ENCODE measurements at places on chromosomes 6 and 20.

DNA sequence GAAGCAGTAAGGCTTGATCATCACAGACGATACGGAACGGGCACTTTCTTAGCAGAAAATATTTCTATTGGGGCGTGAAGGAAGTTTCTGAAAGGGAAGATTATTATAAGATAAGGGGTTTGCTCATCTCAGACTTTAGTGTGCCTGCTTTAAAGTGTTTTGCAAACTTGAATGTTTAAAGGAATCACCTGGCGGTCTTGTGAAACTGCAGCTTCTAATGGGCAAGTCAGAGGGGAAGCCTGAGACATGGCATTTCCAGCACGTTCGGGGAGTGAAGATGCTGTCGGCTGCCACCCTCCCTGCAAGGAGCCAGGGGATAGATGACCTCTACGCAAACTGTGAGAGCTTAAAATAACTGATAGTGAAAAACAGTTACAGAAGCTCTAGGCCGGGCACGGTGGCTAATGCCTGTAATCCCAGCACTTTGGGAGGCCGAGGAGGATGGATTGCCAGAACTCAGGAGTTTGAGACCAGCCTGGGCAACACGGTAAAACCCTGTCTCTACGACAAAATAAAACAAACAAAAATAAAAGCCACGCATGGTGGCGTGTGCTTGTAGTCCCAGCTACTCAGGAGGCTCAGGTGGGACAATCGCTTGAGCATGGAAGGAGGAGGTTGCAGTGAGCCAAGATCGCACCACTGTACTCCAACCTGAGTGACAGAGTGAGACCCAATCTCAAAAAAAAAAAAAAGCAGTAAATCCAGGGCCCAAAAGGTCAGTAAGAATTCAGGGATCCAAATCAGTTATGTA is 2.3 kb upstream of the KIF16B start:
- DNase-seq = no peak

DNA sequence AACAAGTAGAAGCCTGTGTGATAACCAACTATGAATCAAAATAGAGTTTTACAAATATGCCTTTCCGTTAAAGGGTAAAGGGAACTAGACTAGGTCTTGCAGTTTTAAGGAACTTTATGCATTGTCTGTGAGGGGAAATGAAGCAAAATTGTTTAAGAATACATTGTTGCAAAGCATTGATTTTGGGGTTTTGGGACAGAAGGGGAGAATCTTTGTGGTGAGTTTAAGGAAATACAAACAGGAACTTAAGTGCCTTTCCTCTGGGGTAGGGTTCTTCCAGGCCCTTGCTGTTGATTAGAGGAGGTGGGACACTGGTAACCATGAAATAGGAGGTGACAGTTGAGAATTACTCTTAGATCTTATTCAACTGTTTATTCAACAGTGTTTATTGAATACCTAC is 4.7 kb downstream of the MAPK14 start:
- no peak for DNase-seq

GRCh38 chr20:54203281-54203680 is 4.6 kb upstream of the PFDN4 start:
- DNase-seq = no peak

DNA sequence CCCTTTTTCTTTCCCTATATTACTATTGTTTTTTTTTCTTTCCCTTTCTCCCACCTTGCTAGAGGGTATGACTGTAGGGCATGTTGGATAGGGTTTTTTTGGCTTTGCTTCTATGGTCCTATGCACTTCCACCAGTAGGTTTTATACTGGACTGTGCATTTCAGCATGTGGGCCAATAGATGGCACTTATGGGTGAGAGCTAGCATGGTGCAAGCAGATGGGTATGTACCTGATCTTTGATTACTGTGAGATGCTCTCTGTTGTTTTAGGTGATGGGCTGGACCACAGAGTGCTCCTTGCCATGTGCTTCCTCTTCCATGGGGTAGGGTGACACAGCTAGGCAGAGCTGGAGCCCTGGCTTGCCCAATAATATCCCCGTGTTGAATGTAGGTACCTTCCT is 128.5 kb upstream of the CHD6 start:
- DNase-seq = no peak

- DNase-seq = no peak
These were observed 58.4 kb downstream of the TMEM170B start for GRCh38 chr6:11595903-11596302.

GRCh38 chr6:146857980-146858347 is 259.2 kb downstream of the ADGB start:
- DNase-seq = no peak

DNA sequence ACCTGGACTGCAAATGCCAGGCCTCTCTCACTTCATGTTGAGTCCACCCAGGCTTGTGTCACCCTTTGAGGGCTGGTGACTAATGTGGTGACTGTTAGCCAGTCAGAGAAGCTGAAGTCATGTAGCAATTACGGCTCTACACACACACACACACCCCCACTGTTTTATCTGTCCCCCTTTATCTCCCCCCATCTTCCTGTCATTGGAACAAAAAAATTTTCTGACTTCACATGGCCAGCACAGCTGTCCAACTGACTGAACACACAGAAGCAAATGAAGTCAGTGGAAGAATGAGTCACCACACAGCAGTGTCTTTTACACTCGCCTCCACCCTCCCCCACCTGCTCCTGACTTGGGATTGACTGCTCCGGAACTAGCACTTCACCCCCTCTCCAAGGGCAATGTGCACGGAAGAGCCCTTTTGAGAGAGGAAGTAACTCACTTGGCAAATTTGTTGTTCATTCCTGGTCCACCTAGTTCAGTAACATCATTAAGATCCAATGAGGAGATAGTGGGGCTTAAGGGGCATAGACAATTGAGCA is 198.0 kb downstream of the RNF144B start:
- peak; percentile 35 for DNase-seq

GRCh38 chr6:42255050-42255449 is 37.4 kb upstream of the MRPS10 start:
- DNase-seq = no peak

DNA sequence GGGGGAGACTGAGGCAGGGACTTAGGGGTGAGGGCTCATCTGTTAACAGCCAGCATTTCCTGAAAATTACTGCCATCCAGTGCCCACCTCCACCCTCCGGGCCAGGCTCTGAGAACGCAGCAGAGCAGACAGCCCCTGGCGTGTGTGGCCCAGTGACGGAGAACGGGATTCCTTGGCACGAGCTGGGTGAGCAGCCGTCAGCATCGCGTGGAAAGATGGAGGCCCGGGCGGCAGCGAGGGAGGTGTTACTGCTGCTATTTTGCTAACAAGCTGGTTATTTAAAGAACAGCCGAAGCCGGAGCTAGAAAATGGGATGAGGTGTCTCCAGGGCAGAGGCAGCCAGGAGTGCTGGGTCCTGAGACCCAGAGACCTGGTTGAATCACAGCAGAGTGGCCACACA is 62.7 kb downstream of the DLGAP4 start:
- DNase-seq = no peak

- no peak for DNase-seq
These were observed 265.8 kb upstream of the PLCB4 start for GRCh38 chr20:8803065-8803464.

DNA sequence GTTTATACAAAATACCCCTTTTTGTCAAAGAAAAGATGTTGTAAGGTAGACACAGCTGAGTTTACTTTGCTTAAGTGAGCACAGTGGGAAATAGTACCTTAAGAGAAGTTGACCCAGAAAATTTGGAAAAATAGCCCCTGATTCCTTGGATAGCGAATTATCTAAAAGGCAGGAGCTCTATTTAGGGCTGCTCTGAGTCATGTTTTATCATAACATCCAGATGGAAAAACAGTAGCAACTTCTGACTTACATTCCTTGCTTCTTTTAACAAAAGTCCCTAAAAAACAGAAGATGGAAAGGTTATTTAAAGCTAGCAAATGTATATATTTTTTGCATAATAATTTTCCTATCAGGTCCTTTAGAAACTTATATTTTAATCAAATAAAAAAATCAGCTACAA is 59.0 kb downstream of the THEMIS start:
- no peak for DNase-seq

DNA sequence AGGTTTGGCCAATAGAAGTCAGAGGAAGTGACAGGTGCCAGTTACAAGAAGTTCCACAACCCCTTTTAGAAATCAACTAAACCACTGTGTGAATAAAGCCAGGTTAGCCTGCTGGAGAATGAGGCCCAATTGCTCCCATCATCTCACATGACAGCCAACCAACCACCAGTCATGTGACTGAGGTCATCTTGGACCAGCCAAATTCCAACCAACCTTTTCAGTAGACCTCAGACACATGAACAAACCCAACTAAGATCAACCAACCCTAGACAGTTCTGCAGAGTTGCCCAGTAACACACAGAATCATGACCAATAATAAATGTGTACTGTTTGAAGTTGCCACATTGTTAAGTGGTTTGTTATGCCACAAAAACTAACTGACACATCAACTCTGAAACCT is 44.6 kb upstream of the GGTLC1 start:
- no peak for DNase-seq

- no peak for DNase-seq
These were observed 95.3 kb downstream of the TAF4 start for GRCh38 chr20:61970357-61970756.

- no peak for DNase-seq
These were observed 10.6 kb downstream of the TOX2 start for GRCh38 chr20:43925215-43925614.

- no peak for DNase-seq
These were observed 153.7 kb upstream of the OLIG3 start for GRCh38 chr6:137647762-137648447.

DNA sequence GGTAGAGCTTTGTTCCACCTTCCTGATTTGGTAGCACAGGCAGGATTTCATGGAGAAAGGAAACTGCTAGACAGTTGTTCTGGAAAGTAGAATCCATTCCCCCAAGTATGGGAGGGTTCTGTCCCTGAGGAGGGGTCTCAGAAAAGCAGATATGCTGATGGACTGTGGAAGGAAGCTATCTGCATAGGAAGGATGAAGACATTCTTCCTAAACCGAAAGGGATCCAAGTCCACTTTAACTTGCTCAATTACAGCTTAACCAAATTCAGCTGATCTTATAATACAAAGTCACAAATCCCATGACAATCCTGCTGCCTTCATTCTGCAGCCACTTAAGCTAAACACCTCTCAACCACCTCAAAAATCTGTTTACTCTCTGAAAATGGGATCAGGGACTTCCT is 2.6 kb downstream of the MAN1A1 start:
- no peak for DNase-seq

- no peak for DNase-seq
These were observed 598 bp downstream of the HLA-B start for GRCh38 chr6:31356216-31356945.

DNA sequence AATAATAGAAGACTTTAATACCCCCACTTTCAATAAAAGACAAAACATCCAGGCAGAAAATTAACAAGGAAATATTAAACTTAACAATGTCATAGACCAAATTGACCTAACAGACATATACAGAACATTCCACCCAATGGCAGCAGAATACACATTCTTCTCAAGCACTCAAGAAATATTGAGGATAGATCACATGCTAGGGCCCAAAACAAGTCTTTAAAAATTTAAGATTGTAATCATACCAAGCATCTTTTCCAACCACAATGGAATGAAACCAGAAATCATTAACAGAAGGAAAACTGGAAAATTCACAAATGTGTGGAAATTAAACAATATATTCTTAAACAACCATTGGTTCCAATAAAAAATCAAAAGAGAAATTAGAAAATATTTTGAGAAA is 161.0 kb downstream of the COL12A1 start:
- no peak for DNase-seq

GRCh38 chr6:16749516-16750485 is 11.5 kb downstream of the ATXN1 start:
- no peak for DNase-seq

- no peak for DNase-seq
These were observed 272.0 kb downstream of the ARID1B start for GRCh38 chr6:157049133-157049532.

GRCh38 chr20:38095017-38095686 is 61.6 kb downstream of the RPRD1B start:
- no peak for DNase-seq

GRCh38 chr6:37620519-37620918 is 77.2 kb downstream of the MDGA1 start:
- DNase-seq = no peak

- no peak for DNase-seq
These were observed 149.5 kb upstream of the BMP5 start for GRCh38 chr6:56024931-56025330.

- peak; percentile 19 for DNase-seq
These were observed 868 bp downstream of the NCOA3 start for GRCh38 chr20:47502271-47503239.

GRCh38 chr6:24719125-24719971 is at the start of gene C6orf62:
C6orf62 (minus strand) TSS chr6:24719154; CDS start chr6:24718668, 486 bp downstream.
- DNase-seq = no peak

GRCh38 chr6:137866200-137866913 is 702 bp upstream of the TNFAIP3 start:
- peak; percentile 6 for DNase-seq

DNA sequence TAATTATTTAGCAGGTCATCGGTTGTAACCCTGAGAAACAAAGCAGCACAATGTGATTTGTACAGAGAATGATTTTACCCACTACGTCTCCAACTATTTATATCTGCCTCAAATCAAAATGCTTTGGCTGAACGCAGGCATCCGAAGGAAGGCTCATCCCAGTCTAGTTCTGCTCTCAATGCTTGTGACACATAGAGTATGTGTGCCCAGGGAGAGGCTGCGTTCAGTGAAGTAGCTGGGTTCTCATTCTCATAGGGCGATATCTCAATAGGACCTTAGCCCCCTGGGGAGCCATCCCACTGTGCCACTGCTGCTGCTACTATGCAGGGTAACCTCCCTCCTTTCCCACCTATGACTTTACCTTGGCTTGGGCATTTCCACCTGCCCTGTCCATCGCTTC is 407 bp downstream of the GABRR2 start:
- DNase-seq = no peak

GRCh38 chr6:53320964-53321363 is 27.8 kb downstream of the ELOVL5 start:
- DNase-seq = no peak

GRCh38 chr6:16493802-16494201 is 255.4 kb downstream of the GMPR start:
- DNase-seq = no peak

DNA sequence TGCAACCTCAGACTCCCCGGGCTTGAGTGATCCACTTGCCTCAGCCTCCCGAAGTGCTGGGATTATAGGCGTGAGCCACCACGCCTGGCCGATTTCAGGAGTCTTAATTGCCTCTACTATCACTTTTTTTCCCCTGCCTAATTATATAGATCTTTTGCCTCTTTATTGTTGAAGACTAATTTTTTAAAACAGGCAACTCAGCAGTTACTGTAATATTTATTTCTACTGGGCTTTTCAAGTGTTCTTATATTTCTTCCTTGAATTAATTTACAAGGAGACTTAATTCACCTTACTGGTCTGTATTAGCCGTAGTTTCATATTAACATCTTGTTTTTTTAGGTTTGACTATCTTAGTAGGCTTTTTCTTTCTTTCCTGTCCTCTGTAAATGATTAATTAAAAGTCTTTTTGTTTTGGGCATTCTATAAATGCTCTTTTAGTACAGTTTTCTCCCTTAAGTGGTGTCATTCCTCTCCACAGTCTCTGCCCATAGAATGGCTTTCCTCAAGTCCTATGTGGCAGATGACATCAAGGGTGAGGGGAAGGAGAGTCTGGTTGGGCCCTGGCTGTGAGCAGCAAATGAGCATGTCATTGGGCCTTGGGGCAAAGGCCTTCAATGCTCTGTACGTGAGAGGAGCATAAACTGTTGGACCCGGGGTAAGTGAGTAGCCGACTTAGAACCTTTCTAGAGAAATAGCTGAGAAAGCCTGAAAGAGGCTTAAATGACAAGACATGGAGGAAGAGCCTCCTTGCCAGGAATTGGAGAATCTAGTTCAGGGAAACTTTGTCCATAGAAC is 36.0 kb downstream of the ANKS1A start:
- no peak for DNase-seq
